Posterior vena cava (tissue), 2 donors: ENCODE measurements at places on chromosomes 11 and 22. TPM values are rescaled to one million over a fixed set of nuclear protein-coding genes. Genes with fewer than 3 reads are reported as not detected.

Gene SERGEF
- 37.9 TPM for total RNA-seq

- no peak for DNase-seq
Measured at GRCh38 chr11:843086-843734, 558 bp downstream of the TSPAN4 start.

GRCh38 chr11:39745401-39745800, 1714.1 kb downstream of the LRRC4C start:
- no peak for DNase-seq

DNA sequence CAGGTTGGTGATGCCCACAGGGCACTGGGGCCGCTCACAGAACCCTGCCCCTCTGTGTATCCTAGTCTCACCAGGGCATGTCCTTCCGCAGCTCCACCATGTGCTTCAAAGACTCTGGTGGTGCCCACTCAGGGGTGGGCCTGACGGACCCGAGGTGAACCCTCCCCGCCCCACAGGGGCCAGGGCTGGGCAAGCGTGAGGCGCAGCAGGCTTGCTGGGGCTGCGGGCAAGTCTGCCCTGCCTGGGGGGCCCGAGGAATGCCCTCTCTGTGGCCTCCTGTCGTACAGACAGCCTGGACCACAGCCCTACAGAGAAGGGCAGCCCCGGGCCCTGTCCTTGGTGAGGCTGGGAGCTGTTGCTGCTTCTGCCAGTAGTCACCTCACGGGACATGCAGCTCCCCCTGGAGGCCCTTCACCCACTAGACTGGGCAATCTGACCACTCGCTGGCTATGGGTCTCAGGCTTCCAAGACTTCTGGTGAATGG, 40.2 kb downstream of the TBX1 start:
- DNase-seq, result no peak
